ENCODE measurements at places on chromosomes 2 and 18.

GRCh38 chr2:24508878-24509277 lies 17.8 kb downstream of the NCOA1 start:
- no peak for DNase-seq

- DNase-seq: no peak
Measured at GRCh38 chr2:38155015-38155414, 79.1 kb upstream of the CYP1B1 start.

GRCh38 chr18:13611601-13612195 lies 114.7 kb downstream of the FAM210A start:
- DNase-seq: peak; percentile 11

- DNase-seq: no peak
Measured at GRCh38 chr2:75709297-75709696, 1.4 kb downstream of the GCFC2 start.

DNA sequence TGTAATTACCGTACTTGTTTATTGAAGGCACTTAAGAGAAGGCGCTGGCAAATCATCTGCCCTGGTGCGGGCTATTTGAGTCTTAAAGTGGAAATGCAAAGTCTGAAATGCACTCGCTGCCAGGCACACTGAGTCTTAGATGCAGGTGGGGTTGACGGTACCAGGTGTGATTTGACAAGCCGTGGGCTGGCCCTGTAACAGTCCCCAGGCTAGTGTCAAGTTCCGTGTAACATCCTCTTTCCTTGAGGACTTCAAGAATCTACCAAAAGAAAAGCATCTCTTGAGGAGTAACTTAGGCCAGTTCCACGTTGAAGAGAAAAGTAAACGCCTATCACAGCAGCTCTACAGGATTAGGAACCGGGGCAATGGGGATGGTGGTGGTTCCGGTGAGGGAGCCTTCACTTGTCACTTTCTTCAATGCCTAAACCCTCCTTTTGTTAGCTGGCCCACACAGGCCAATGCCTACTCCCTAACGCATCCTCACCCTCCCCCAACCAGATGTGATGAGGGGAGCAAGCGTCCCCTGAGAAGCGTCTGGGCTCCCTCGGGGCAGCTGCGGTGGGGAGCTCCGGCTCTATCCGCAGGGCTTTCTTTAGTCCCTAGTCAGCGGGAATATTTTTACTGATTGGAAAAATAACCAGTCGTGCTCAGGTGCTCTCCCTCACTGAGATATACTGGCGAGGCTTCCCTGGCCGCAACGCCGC lies 1.5 kb upstream of the UGP2 start:
- DNase-seq: no peak

GRCh38 chr18:10247021-10247741 lies 207.3 kb upstream of the APCDD1 start:
- no peak for DNase-seq

DNA sequence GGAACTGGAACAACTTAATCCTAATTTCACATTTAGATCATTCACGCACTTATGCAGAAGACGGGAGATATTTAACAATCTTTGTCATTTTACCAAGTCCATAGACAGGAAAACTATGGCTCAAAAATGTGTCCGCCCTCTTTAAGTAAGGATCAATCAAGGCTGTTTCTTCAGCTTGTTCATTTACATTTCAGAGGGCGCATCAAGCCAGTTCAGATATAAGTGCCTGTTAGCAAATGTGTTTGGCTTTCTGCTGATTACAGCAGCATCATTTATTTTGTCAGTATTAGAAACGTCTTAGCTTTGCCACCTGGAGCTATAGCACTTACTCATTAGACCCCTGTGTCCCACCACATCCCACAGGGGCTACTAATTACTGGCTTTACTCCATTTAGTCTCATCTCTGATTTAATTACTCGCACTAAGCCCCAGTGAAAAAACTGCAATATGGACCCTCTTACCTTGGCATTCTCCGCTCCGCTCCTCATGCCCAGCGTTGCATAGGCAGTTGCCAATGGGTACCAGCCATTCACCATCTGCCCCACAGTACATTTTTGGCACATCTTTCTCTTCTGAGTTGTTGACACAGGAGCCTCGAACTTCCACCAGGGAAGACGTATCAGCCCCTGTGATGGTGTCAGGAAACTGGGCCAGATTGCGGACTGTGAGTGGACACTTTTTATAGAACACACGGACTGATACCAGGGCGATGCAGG lies 8.7 kb downstream of the EPHA4 start:
- DNase-seq: no peak

DNA sequence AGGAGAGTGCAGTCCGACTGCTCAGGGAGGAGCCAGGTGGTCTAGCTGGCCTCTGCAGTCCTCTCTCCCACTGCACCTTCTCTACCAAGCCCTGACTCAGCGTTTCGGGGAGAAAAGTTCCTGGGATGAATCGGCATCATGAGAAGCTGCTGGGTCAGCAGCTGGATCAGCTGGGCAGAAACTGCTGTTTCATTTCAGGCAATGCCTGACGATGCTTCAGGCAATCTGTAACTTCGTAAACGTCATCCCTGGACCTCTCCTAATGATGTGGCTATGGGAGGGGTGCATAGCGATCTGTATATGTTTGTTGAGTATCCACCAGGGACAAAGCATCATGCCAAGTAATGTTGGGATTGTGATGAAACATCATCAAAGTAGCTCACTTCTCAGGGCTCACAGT lies 20.7 kb downstream of the LIPG start:
- no peak for DNase-seq

GRCh38 chr2:100707016-100707947 lies 112.7 kb upstream of the NPAS2 start:
- no peak for DNase-seq

- DNase-seq: no peak
Measured at GRCh38 chr2:209671020-209671680, 100.5 kb upstream of the UNC80 start.

DNA sequence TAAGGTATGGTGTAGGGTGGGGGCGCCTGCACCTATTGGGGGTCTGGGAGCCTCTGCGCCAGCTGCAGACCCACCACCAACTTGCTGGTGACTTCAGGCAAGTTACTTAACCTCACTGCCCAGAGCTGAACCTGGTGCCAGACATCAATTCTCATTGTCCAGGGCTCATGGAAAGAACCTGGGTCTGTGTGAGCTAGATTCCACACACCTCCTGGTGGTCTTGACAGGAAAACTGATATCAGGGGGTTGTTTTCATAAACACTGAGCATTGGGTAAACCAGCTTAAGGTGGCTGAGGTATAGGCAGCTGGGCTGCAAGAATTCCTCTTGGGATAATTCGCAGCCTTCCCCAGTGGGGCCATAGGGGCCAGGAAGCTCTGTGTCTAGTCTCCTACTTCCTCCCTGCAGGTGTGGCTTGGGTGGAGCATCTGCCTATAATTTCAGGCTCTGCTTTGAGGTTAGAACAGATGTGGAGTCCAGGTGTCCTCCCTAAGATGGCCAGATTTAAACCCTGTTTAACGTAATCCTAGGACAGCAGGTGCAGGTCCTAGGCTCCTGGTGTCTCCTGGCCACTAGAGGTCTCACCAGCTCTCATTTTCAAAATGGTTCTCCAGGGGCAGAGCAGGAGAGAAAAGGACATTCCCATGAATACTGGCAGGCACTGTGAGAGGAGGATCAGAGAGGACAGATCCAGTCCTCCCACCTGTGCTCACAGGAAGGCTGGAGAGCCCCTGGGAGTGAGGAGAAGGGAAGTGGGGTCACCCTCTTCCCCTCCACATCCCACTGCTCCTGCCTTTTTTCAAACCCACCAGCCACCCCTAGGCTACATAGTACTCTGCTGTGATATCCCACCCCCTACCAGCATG lies 100.4 kb upstream of the SMAD2 start:
- DNase-seq: no peak

- no peak for DNase-seq
Measured at GRCh38 chr2:37357069-37357468, 12.6 kb downstream of the QPCT start.

DNA sequence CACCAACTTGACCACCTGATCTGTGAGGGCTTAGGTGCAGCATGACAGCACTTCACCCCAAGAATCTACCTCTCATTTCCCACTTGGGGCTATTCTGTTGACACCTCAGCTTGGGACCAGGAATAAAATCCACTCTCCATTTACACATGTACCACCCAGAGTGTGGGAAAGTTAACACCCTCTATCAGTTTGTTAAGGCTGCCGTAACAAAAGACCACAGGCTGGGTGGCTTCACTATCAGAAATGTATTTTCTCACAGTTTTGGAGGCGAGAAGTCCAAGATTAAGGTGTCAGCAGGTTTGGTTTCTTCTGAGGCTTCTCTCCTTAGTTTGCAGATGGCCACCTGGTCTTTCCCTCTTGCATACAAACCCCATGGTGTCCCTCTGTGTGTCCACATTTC lies 277.7 kb upstream of the ERBB4 start:
- no peak for DNase-seq

DNA sequence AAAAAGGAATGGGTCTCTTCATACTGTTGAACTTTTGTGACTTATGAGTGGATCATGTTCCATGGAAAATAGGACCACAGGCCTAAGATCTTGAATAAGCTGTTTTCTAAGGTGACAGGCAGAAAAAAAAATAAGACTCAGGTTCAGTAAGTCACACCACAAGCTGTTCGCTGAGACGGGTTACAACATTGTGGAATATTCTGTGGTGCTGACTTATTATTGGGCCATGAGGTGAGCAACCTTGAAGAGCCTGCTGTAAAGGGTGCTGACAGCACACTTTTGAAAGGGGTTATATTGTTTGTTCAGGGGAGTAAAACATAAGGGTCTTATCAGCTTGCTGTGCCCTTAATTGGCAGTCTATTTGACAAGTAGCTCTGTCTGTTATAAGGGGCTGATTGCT lies 439.8 kb upstream of the SLC14A2 start:
- no peak for DNase-seq

- DNase-seq: no peak
Measured at GRCh38 chr2:56099963-56100362, 83.8 kb upstream of the CCDC85A start.

DNA sequence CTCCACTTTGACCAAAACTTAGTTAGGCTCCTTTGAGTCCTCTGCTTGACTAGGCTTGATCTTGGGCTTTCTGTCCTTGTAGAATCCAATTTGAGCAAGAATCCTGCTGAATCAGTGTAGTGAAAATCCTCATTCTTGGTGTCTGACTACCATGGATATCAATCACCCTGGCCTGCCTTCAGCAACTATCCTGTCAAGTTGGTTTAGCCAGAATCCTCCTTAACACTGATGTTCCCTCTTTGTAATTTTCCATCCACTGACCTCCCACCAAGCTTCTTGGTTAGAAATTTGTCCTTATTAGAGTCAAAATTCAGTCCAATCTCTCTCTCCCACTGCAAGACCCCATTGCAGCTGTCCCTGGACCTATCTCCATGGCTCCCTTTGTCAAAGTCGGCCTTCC lies 494 bp upstream of the RBM45 start:
- DNase-seq: no peak

DNA sequence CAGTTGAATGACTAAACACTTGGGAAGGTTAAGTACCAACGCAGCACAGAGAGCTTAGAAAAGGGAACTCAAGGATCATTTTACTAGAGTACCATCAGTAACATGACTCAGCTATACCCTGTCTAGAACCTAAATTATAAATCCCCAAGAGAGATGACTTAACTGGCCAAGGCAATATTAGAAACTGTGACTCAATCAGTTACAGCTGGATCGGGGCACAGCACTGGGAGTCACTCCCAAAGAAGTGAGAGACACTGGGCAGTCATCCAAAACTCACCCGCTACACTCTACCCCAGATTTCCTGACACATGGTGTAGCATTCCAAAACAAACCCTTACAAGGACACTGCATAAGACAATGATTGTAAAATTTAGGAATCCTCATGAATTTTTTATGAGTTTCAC lies 17.7 kb downstream of the IWS1 start:
- DNase-seq: peak; percentile 100

GRCh38 chr2:1787755-1788477 lies 43.6 kb upstream of the PXDN start:
- DNase-seq: no peak

DNA sequence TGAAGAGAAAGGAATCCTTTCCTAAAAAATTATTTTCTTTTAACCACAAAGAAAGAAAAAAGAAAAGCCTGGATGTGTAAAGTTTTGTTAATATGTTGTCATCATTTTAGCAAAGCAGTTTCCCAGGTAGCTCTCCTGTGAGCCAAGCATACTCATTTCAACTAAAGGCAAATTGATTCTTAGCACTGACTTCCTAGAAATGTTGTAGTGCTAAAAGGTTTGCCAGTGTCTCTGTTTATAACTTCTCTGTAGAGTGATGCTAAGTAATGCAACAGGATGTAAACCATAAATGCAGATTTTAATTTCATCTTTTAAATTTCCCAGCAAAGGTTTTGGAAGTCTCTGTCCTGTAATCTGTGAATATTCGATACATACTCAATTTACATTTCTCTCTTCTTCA lies 10.2 kb downstream of the GATA6 start:
- DNase-seq: no peak

DNA sequence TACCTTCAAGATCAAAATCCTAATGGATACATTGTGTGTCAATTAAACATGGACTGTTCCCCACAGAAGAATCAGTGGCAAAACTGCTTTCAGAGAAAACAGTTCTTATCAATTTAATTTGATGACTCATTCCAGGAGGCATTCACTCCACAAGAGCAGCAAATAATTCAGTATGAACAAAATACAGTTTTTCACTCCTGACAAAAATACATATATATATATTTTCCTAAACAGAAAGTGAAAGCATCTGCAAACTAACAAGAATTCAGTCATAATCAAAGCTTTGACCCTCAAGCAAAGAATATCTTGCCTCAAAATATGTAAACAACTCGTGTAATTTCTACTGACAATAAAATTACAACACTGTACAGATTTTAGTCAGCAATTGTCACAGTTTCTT lies 685.1 kb upstream of the SLC8A1 start:
- DNase-seq: no peak

DNA sequence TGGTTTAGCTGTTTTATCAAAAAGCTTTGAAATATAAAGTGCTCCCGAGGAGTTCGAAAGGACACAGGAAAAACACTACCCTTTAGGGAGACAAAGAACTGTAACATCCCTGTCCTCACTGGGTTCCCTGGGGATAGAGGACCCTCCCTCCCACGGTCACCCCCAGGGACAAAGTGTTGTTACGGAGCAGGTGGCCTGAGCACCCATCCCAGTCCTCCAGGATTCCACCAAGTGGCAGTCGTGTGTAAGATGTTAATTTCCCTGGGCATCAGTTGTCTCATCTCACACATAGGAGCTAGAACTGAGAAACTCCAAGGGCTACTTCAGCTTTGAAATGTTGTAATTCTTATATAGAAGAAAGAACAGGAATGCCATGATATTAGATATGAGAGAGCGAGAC lies 137.7 kb downstream of the ALK start:
- no peak for DNase-seq

DNA sequence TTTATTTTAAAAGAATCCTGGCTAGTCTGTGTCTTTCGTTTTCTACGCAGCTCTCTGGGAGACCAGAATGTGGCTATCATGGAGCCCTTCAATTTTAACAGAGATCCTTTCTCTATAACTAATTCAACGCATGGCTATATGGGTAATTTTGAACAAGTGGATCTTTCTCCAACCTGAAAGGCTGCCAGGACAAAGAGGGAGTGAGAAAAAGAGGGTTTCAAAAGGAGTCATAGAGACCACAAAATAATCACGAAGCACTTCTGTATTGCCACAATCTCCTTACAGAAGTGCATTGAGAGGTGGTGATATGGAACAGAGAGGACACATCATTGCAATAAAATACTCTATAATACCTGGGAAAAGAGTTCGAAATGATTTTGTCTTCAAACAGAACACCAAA lies 21.7 kb upstream of the CDH2 start:
- no peak for DNase-seq

GRCh38 chr2:120592084-120592483 lies 143.6 kb upstream of the GLI2 start:
- DNase-seq: no peak

Measured in GM04503 (cell line).